HFF-Myc (cell line): ENCODE measurements at places on chromosomes 3 and 15.

- DNase-seq = no peak
Observed at GRCh38 chr3:31444220-31445142, 88.2 kb upstream of the STT3B start.

DNA sequence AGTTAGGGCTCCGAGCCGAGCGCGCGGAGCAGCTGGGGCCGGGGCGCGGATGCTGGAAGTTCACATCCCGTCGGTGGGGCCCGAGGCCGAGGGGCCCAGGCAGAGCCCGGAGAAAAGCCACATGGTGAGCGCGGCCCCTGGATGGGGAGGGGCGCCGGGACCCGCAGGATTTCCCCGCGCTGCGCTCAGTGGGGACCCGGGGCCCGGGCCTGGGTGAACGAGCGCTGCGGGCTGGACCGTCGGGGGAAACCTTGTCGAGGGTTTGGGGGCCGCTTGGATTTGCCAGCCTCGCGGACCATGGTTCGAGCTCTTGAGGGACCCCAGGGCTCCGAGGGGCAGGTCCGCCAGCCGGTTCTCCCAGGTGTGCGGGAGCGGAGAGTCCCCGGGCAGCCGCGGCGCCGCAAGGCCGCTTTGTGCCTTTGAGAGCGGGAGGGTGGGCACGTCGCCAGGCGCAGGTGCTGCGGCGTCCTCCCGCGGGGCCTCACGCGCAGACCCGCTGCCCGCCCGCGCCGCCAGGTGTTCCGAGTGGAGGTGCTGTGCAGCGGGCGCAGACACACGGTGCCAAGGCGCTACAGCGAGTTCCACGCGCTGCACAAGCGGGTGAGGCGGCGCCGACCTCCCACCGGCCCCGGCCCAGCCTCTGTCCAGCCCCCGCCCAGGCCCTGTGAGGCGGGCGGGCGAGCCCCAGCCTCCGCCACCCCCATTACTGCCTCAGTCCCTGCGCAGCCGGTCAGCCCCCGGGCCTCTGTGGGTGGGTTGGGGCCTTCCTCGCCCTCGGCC, at the start of gene SNX22:
TSS of gene SNX22 (plus strand) at position 5 of the 780 bp plus-strand sequence. CDS start at position 50, 45 bp downstream.
- no peak for DNase-seq

DNA sequence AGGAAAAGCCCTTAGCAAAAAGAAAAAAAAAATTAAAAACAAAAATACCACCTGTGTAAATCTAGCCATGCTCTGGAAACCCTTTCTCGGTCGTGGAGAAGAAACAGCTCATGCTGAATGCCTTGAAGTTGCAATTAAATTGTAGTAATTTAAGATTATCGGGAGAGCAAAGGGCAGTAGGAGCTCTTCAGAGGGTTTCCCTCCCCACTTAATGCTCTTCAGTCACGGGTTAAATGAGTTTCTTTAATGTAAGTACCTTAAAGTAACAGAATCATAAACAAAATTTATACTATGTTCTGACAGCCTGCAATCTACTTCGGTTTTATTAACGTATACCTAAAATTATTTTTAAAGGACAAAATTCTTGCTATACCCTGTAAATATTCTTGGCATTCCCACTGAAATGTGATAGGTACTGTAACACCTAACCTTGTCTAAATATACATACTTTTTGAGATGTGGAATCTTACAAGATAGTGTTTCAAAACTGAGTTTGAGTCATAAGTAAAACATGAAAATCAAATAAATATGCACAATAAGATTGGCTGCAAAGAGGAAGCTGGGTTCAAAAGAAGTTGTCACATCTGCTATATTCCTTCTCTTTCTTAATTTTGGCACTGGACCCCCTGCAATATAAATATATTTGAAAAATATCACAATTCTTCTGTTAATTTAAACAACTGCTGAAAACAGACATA, 5.3 kb downstream of the FOXP1 start:
- DNase-seq = no peak

- peak; percentile 54 for DNase-seq
Observed at GRCh38 chr15:75921732-75922703, 18.3 kb downstream of the FBXO22 start.

- DNase-seq = no peak
Observed at GRCh38 chr15:93312891-93313486, 224.0 kb upstream of the RGMA start.

DNA sequence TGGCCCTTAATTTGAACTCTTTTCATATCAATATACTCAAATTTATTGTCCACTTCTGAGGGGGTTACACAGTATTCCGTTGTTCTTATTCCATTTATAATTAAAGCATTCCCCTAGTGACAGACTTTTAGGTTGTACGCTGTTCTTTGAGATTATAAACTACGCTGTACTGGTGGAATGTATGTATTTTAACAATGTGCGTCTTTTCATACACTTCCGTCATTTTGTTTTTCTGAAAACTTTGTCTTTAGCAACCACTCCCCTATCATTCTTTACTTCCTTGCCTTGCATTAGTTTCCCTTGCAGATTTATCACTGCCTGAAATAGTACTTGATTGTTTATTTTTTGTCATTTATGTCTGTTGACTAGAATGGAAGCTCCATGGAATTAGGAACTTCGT, 137.0 kb downstream of the THRB start:
- DNase-seq = no peak
